Activated CD4-positive, alpha-beta T cell treated with anti-CD3 and anti-CD28 coated beads, Interleukin-2, amount 10 ng/mL, durations not matched to agents 24 days and 14 days (primary cell): ENCODE measurements at places on chromosomes 4 and X. TPM values are rescaled to one million over a fixed set of nuclear protein-coding genes. Genes with fewer than 3 reads are reported as not detected.

GRCh38 chr4:51943221-51943620 lies 76.9 kb downstream of the LRRC66 start:
- DNase-seq, result no peak

DNA sequence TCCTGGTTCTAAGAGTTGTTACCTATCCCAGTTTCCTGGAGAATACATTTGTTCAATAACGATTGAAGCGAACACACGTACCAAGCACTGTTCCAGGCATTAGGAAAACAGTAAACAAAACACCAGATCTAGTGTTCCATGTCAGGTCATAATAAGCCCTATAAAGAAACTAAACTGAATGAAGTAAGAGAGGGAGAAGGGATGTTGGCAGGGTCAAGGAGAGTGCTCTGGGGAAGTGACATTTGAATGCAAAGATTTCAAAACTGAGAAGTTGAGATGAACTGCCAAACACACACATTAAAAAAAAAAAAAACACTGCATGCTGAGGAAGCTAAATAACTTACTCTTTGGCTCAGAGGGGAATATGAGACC lies 14.4 kb upstream of the ENAM start:
- peak; percentile 22 for DNase-seq

DNA sequence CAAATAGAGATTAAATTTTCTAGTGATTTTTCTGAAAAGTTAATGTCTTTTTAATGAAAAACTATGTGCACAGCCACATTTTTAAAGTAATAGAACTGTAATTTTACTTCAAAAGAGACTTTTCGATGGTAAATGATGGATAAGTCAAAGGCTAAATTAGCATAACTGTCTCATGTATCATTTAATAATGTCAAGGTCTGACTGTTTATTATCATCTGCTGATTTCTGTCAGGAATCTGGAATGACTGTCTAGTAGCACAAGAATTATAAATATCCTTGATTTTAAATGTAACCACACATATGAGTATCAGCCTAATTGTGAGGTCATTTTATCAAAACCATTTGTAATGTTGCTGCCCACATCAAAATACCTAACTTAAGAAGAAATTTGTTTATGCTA lies 333.8 kb downstream of the EPHA5 start:
- no peak for DNase-seq

DNA sequence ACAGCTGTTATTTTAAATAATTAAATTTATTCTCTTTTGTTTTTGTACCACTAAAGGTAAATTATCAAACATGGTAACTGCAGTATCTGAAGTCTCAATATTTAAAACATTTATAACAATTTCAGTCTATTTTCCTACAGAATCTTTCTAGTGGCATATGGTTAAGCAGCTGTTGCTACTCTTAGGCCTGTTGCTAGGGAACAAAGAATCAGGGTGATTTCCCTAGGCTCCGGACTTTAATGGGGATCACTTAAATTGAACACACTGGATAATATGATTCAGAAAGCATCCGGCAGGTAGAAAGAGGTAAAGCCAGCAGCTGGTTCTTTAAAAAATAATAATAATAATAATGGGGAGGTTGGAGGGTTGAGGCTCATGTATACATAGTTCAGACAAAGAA lies 17.6 kb downstream of the FBXO8 start:
- DNase-seq, result no peak

- DNase-seq, result no peak
Measured at GRCh38 chrX:80765220-80765625, 44.5 kb downstream of the BRWD3 start.

- no peak for DNase-seq
Measured at GRCh38 chr4:143489106-143489505, 24.4 kb upstream of the SMARCA5 start.

GRCh38 chr4:6268650-6269615 lies 717 bp upstream of the WFS1 start:
- no peak for DNase-seq

GRCh38 chr4:170089274-170089667 lies 485 bp downstream of the AADAT start:
- DNase-seq, result no peak

GRCh38 chr4:23361453-23361852 lies 528.4 kb downstream of the PPARGC1A start:
- no peak for DNase-seq

DNA sequence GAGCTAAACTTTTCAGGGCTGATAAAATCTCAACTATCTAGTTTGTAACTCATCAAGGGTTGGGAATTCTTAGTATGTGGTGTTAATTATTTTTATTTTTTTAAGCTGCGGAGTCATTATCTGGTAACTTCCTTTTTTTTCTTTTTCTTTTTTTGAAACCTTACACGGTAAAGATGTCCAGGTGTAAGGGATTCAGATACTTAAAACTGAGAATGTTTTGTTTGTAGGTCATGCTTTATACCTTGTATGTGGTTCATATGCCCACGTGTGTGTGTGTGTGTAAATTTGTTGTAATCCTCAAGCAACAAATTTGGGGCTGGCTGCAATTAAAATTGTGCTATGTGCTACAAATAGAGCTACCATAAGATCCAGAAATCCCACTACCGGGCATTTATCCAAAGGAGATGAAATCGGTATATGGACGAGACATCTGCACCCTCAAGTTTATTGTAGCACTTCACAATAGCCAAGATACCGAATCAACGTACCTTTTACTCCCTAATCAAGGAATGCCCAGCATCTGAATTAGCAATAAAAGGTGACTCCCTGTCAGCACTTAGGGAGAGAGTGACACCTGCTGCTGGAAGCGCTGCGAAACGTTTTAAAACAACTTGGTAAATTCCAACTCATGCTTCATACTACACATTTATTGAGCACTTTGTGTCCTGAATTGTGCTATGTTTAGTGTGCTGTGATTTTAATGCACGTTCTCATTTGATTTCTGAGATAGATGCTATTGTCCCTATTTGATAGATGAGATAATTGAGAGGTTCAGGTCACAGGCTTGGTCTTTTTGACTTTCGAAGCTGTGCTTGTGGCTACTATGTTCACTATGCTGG lies 16.1 kb downstream of the MSMO1 start:
- peak; percentile 66 for DNase-seq

DNA sequence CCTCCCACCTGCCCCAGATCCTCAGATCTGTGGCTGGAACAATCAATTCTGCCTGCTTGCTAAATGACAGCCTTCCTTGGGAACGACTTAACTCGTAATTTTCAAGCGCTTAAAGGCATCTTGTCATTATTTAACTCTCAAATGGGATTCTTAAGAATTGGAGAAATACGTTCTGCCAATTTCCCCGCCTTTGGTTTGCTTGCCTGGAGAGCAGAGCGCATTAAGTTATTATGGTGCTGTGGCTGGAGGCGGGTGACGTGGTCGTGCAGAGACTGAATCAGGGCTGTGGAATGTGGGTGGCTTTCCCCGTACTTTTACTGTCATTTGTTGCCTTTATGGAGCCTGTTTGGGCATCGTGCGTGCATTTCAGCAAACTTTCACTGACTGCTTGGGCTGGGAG lies 78.9 kb upstream of the PSAPL1 start:
- DNase-seq, result no peak

- DNase-seq, result no peak
Measured at GRCh38 chr4:32826169-32826568, 2106.0 kb downstream of the PCDH7 start.

DNA sequence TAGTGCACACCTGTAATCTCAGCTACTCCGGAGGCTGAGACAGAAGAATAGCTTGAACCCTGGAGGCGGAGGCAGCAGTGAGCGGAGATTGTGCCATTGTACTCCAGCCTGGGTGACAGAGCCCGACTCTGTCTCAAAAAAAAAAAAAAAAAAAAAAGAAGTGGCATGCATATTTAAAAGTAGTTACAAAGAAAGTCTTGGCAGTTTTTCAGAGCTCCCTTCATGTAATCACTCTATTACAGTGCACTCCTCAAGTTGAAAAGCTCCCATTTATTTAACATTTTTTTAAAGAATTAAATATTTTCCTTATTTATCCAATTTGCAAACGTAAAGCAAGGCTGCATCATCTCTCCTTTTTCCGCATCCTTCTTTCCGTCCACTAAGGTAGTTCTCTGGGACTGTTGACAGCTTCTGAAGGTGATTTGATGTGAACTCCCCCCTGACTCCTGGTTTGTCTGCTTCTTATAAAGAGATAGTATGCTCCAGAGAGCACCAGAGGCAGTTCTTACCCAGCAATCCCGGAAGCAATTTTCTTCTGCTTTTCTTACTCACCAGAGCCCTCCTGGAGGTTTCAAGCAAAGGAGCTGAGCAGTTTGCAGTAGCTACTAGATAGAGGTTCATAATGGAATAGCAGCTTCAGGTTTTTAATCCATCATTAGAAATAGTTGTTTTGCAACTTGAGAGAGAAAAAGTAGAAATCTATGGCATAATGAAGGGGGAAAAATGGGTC lies 151.0 kb downstream of the PALLD start:
- DNase-seq, result no peak

GRCh38 chr4:77037736-77038135 lies 38.1 kb downstream of the CCNI start:
- no peak for DNase-seq

TRIM60 gene
- not detected in 2 replicates for total RNA-seq

LDOC1 gene
- total RNA-seq, result 4.4 and 7.1 TPM in 2 replicates

MOB1B gene
- 23.1 and 24.1 TPM in 2 replicates for total RNA-seq

TACR3 gene
- total RNA-seq, result not detected in 2 replicates

MAP7D2 gene
- 0.23 and 0.50 TPM in 2 replicates for total RNA-seq

OTUD6A gene
- not detected in 2 replicates for total RNA-seq

RAB41 gene
- not detected in 2 replicates for total RNA-seq

PQBP1 gene
- 104 and 114 TPM in 2 replicates for total RNA-seq

IL13RA1 gene
- 0.33 and 0.36 TPM in 2 replicates for total RNA-seq

ZNF711 gene
- total RNA-seq, result 0.12 TPM in 2 replicates
